ENCODE measurements at places on chromosomes 4 and X.

DNA sequence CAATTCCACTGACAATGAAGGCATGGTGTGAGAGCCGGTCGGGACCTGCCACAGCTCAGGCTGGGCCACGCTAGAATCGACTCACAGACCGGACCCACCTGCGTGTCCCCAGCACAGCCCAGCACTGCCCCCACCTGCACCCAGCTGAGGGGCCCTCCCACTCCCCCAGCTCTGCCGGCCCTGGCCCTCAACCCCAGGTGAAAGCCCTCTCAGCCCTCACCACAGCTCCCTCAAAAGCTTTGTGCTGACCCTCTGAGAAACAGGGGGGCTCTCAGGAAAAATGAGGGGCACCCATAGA is 25.1 kb downstream of the GAK start:
- DNase-seq: no peak

GRCh38 chrX:10032147-10032546 is 65.0 kb downstream of the CLDN34 start:
- DNase-seq: no peak

- no peak for DNase-seq
These were observed 42.3 kb upstream of the SLC7A3 start for GRCh38 chrX:70973221-70973620.

DNA sequence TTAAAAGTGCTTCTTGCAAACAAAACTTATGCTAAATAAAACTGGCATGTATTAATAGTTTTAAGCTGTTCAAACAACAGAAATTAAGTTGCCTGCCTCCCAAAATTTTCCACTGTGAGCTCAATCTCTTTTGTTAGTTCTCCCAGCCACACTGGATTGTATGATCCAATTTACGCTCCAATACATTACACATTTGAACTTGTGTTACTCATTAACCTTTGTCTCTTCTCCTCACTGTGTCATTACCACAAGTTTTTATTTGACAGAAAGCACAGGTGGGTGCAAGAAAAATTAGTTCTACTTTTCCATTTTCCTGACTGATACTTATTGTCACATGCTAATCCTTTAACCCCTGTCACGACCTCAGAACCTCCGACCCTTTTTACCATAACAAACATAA is 55.5 kb downstream of the SHISA3 start:
- no peak for DNase-seq

Data from lower lobe of right lung (tissue), 2 donors.